ENCODE measurements at places on chromosomes 1 and 21.

DNA sequence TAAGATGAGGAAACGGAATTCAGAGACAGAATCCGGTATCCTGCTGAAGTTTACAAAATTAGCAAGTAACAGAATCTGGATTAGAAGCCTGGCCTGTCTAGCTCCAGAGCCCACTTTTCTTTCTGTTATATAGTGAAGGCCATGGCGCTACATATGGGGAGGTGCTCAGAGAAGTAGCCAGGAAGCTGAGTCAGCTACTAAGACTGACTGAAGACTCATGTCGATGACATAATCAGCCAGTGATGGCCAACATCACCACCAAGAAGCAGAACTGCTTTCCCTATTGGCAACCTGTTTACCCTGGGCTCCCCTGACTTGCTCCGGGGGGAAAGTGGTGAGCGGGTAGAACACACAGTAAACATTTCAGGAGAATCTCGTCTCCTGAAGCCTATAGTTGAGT lies 18.8 kb downstream of the LRRC52 start:
- DNase-seq, result no peak

DNA sequence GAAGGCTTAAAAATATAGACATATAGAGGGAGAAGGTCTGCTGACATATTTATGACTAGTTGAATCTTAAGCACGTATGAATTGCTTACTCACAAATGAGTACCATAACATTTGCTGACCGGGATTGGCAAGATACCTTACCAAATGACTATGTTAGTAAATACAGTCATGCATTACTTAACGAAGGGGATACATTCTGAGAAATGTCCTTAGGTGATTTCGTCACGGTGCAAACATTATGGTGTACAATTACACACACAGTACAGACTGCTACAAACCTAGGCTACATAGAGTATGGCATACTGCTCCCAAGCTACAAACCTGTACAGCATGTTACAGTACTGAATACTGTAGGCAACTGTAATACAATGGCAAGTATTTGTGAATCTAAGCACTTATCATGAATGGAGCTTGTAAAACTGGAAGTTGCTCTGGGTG lies 19.4 kb upstream of the UBE2U start:
- DNase-seq, result no peak

- no peak for DNase-seq
Measured at GRCh38 chr1:95954585-95954984, 720.6 kb downstream of the RWDD3 start.

DNA sequence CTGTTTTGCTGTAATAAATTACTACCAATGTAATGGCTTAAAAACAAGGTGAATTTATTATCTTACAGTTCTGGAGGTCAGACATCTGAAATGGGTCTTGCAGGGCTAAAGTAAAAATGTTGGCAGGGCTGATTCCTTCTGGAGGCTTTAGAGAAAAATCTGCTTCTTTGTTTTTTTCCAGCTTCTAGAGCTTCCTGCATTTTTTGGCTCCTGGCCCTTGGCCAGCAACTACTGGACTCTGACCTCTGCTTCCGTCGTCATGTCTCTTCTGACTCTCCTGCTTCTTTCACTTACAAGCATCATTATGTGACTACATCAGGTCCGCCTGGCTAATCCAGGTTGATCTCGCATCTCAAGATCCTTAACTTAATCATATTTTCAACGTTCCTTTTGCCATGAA lies 350.9 kb downstream of the S1PR1 start:
- no peak for DNase-seq

- peak; percentile 49 for DNase-seq
Measured at GRCh38 chr1:51285055-51285454, 45.3 kb downstream of the TTC39A start.

DNA sequence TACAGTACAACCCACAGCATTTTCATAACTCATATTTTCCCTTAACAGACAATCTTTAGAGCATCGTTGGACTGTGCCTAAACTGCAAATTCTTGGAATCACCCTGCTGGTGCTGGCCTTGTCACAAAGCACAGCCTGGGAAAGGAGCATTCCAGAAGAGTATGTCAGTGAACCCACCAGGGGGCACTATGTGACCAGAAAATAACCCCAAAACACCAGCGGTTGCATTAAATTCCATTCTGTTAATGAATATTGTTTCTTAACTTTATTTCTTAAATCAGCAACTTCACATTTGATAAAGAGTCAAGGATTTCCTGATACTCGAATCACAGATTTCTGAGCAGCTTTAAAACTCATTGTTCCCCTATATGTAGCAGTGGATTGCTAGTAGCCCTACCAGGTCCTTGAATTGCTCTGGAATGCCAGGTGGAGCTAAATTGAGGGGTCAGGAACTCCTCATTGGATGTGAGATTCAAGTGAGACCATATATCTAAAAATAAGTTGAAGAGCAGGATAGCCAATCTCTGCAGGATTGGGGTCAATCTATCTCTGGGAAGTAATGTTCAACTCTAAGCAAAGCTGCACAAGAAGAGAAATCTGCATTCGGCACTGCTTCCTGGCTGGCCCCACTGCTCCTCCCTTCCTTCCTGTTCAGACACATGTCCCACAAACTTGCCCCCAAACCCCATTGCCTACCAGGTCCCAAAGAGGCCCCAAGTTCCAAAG lies 12.7 kb upstream of the RAB4A start:
- DNase-seq, result peak; percentile 16

Measured in GM12864 (cell line).